Activated CD8-positive, alpha-beta memory T cell treated with anti-CD3 and anti-CD28 coated beads, Interleukin-2, amount 50 U/mL, for 48 hours (primary cell): ENCODE measurements at places on chromosomes 2 and 18.

- DNase-seq, result no peak
These were observed 666.3 kb downstream of the KCNJ3 start for GRCh38 chr2:155364766-155365165.

- no peak for DNase-seq
These were observed 32.5 kb downstream of the GREB1 start for GRCh38 chr2:11566383-11566782.

DNA sequence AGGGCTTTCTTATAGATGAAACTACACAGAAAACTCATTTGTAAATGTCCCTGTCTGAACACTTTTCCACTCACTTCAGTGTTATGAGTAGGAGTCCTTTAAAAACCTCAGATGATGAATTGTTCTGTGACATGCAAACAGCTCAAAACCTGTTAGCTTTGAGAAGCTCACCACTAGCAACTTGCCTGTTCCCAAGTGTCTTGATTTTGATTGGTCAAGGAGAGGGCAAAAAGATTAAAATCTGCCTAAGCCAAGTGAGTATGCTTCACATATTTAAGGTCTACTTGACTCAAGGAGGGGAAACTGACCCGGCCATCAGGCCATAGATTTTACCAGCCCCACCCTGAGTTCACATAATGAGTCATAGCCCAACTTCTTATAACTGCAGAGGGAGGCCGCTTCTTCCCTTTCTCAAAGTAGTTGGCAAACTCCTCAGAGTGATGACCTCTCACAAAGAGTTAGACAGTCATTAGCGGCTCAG is 45.2 kb upstream of the MEIS1 start:
- DNase-seq, result no peak

DNA sequence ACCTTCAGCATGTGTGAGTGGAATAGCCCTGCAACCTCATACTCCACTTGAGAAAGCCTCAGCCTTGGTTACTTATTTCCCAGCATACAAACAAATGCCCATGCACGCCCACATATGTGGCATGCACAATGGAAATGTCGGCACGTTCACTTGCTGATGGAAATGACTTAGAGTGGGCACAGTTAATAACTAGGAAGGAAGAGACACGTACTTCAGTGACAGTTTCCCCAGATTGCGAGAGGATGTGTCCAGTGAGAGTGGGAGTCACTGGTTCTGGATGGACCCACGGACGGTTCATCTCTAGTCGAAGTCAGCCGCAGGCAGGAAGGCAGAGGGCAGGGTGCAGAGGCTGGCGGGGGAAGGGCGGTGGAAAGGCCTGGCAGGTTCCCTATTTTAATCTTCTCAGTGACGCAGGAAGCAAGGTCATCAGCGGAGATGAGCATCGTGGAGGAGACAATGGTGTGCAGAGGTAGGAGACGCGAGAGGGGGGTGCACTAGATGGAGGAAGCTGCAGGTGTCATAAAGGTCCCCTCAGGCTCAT is 350.7 kb upstream of the MYT1L start:
- DNase-seq, result no peak

DNA sequence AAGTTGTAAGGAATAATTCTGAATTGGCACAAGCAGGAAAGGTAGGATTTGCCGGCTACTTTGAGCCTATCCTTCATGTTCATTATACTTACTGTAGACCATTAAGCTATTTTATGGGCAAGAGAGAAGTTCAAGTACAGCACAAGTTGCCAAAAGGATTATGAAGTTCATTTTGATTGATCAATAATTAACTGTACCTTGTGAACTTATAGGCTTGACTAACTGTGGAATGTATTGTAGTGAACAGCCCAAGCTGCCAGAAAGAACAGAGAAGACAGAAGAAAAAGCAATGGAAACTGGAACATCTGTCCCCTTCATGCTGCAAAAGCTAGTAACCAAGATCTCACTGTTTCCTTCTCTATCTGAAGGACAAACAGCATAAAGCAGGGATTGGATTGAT is 810.1 kb upstream of the ZEB2 start:
- no peak for DNase-seq

DNA sequence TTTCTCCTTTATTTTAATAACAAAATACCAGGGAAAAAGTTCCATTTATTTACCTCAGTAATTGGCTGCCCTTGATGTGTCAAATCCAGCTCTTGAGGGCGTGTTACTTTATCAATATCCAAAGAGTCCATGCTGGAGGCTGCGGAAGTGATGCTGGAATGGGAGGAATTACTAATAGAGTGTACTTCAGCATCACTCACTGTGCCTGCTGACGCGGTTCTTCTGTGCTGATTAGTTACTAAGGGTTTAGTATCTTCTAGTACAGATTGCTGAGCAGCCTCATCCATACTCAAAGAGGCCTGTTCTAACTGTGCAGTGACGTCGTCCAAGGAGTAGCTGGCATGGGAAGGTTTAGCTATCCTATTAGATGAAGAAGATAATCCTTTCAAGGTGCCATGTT is 45.6 kb downstream of the RAPH1 start:
- no peak for DNase-seq

- DNase-seq, result no peak
These were observed 77.1 kb upstream of the COL3A1 start for GRCh38 chr2:188897096-188897495.

- DNase-seq, result no peak
These were observed 306.9 kb upstream of the NT5C1B start for GRCh38 chr2:18896125-18896764.

GRCh38 chr2:240302933-240303595 is 132.4 kb upstream of the GPC1 start:
- peak; percentile 10 for DNase-seq

DNA sequence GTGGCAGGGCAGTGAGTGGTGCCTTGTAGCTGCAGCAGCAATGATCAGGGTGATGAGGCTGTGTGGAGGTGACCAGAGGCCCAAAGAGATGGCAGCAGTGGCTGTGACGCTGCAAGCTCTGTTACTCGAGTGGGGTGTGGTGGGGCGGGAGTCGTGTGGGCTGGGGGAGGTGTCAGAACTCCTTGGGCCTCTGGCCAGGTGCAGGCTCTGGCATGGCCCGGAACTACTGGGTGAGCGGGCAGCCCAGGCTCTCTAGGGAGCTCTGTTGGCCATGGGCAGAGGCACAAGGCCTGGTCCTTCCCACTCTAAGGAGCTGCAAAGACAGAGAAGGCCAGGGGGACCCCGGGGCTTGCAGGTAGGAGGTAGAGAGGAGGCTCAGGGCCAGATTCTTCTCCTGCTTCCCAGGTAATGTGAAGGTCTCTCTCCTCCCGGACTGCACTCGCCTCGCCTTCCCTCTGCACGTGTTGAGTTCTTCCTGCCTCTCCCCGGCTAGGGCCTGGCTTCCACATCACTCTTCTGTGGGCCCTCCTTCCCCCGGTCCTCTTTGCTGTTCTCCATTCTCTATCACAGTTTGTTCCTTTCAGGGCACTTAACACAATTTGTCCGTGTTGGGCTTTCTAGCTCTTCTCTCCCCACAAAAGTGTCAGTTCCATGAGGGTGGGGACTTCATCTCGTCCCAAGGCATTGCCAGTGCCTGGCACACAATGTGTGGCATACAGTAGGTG is 114.8 kb downstream of the MCFD2 start:
- no peak for DNase-seq

- DNase-seq, result no peak
These were observed 589.2 kb upstream of the ZEB2 start for GRCh38 chr2:145108959-145109710.

GRCh38 chr2:60413069-60413813 is 140.2 kb downstream of the BCL11A start:
- no peak for DNase-seq

GRCh38 chr2:231720292-231720986 is 12.1 kb downstream of the PTMA start:
- DNase-seq, result no peak

GRCh38 chr2:199465988-199466691 is 8.4 kb upstream of the SATB2 start:
- DNase-seq, result no peak

- DNase-seq, result no peak
These were observed 488.6 kb upstream of the SMIM21 start for GRCh38 chr18:75915941-75916623.

DNA sequence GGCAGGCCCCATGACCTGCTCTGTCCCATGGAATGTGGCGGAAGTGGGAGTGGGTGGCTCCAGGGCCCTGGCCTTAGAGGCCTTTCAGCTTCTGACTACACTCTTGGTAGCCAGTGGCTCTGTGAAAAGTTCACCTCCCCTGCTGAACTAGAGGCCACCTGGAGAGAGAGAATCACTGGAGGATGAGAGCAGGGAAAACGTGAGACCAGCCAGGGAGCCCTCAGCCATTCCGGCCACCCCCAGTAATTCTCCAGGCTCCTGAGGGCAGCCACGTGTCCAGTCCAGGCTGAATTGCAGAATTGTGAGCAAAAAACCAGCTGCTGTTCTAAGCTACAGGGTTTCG is 10.5 kb downstream of the COLEC12 start:
- no peak for DNase-seq

GRCh38 chr18:36160959-36161371 is 26.3 kb upstream of the MOCOS start:
- no peak for DNase-seq

DNA sequence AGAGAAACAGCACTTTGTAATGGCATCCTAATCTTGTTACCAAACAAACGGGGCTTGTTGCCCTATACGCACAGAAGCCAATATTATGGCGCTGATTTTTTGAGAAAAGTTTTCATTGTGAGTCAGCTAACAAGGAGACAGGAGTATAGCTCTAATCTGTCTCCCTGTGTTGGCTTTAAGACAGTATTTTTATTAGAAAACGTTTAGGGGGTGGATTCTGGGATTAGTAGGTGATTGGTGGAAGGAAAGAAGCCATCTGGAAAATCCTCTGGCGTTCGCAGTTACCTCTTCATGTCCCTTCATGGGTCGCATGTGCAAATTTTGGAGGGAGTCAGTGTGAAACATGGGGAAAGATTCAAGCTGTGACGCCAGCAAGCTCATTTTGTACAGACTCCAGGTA is 698 bp upstream of the TMEM237 start:
- DNase-seq, result no peak

DNA sequence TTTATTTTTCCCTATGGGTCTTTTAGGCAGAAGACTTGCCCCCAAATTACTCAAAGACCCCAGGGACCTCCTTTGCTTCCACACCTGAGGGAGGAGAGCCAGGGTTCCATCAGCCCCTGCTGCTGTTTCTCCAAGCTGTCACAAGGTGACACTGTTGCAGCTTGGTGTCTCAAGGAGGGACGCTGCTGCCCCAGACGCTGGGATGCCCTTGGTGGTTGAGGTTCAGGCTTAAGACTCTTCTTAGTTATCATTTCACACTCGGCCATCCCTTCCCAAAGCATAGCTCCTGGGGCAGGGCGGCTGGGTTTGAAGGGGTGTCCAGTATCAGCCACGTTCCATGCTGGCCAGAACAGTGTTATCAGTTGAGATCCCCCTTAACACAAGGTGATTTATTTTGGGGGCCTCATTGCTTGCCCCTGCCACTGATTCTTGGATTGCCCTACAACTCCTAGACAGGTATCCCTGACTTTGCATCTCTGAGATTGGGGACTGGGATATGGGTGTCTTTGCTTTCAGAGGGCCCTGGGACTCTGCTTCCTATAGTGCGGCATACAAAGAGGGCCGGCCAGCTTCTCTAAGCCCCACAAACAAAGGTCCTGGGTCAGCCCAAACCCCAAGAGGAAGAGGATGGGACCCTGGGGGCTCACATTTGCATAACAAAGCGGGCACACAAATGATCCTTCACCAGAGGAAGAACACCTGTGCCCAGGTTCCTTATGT is 22.7 kb downstream of the GPR55 start:
- peak; percentile 75 for DNase-seq

- DNase-seq, result no peak
These were observed 133.2 kb downstream of the ACKR3 start for GRCh38 chr2:236702657-236703372.

DNA sequence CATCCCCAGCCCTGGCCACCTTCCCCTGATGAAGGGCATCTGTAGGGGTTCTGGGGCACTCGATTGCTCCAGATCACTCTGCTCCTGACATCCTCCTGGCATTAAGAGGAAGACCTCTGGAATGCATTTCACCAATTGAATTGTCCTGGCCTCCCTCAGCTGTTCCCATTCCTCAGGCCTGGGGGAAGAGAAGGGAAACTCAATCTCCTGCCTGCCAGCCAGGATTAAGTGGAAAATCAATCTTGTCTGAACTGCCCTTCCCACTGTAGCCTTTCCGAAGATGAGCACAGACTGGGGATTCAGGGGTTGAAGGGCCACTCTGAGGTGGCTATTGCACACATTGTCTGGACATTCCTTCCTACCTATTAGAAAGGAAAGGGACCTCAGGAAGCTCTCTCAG is 99.8 kb downstream of the ALK start:
- no peak for DNase-seq

DNA sequence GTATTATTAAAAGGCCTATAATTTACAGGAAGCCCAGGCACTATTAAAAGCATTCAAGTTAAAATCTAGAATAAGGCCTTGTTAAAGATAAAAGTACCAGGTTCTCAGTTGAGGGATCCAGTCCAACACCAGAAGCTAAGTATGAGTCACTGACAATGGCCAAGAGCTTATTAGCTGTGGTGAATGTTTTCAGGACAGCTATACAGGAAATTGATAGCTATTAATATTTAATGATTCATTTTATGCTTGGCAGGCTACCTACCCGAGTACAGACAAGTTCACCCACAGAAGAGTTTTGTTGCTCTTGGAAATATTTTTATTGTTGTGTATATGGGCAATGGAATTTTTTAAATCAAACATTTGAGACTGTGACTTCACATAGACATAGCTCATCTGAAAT is 729.6 kb upstream of the ZNF804A start:
- no peak for DNase-seq

DNA sequence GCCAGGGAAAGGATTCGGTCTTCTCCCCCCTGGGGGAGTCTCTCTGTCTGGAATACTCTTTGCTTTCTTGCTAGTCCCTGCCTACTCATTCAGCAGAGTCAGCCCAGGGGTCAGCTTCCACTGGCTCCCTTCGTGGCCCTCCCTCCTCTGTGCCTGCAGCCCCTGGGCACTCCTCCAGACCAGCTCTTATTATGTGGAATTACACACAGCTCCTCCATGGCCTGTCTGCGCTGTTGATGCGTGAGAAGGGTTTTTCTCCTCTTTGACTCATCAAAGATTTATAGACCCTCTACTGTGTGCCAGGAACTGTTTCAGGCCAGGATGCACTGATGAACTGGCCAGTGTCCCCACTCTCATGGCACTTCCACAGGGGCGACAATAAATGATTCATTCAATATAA is 44.4 kb downstream of the ST8SIA5 start:
- DNase-seq, result no peak

GRCh38 chr2:239187464-239188253 is 213.2 kb downstream of the HDAC4 start:
- DNase-seq, result no peak

- DNase-seq, result no peak
These were observed 95.4 kb upstream of the AQP4 start for GRCh38 chr18:26960911-26961310.

GRCh38 chr2:120857931-120858330 is 122.3 kb downstream of the GLI2 start:
- no peak for DNase-seq

DNA sequence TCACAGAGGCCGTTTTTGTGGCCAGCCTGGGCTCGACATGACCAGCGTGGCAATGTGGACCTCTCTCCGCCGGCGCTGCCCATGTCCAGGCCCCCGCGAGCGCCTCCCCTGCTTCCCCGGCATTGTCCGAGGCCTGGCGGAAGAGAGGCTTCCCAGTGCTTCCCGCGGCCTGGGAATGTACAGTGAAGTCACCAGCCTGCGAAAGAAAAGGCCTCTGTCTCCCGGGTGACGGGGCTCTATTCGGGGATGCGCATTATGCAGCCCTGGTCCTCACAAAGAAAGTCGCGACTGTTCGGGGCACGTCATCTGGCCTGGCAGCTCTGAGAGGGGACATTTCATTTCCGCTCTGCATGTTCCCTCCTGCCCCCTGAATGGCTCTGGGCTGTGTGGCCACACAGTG is 109.2 kb upstream of the AGAP1 start:
- no peak for DNase-seq
